ENCODE measurements at places on chromosomes 4 and X. TPM values are rescaled to one million over a fixed set of nuclear protein-coding genes. Genes with fewer than 3 reads are reported as not detected.

ETDB gene
- total RNA-seq = not detected

VMA21 gene
- total RNA-seq = 80.3 TPM

ANKRD50 gene
- total RNA-seq = 27.1 TPM

MAGEC3 gene
- total RNA-seq = not detected

TKTL2 gene
- total RNA-seq = under 0.01 TPM

FGB gene
- total RNA-seq = not detected

TEC gene
- 0.32 TPM for total RNA-seq

SLC39A8 gene
- total RNA-seq = 38.4 TPM

NRK gene
- 4.7 TPM for total RNA-seq

BEND4 gene
- not detected for total RNA-seq

RRH gene
- total RNA-seq = not detected

H2BW2 gene
- not detected for total RNA-seq

HMGB3 gene
- 14.7 TPM for total RNA-seq

GUCY2F gene
- under 0.01 TPM for total RNA-seq

ASB5 gene
- total RNA-seq = 7.4 TPM

TRPC3 gene
- total RNA-seq = 1.3 TPM

MGARP gene
- 41.2 TPM for total RNA-seq

F8A3 gene
- 2.6 TPM for total RNA-seq

Data from fibroblast of villous mesenchyme (primary cell).